GM12865 (cell line): ENCODE measurements at places on chromosomes 12 and 14.

GRCh38 chr12:99302874-99303273 is 344.7 kb upstream of the GARIN6 start:
- no peak for DNase-seq

- no peak for DNase-seq
These were observed 118.9 kb downstream of the SLC25A47 start for GRCh38 chr14:100442036-100442435.

GRCh38 chr12:48671231-48671856 is 10.7 kb downstream of the KANSL2 start:
- no peak for DNase-seq

DNA sequence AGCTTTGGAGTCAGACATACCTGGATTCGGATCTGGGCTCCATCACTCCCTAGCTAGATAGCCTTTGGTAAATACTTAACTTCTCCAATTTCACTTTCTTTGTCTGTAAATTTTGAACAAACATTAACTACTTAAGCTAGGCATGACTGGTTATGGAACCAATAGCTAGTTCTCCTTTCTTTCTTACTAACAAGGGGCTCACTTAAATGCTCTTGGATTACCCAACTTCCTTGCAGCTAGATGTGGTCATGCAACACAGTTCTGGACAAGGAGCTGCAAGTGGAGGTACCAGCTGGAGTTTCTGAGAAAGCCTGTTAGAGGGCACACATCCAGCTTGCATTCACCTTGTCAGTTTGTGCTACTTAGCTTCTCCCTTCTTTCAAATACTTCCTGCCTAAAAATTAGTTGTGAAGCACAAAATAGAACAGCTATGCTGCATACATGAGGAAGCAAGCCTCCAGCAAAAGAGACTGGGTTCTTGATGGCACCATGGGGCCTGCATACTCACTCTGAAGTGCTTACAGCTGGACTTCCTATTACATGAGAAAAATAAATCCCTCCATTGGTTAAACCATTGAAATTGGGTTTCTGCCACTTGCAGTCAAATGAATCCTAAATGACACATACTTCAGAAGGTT is 210.1 kb upstream of the EEA1 start:
- peak; percentile 65 for DNase-seq

DNA sequence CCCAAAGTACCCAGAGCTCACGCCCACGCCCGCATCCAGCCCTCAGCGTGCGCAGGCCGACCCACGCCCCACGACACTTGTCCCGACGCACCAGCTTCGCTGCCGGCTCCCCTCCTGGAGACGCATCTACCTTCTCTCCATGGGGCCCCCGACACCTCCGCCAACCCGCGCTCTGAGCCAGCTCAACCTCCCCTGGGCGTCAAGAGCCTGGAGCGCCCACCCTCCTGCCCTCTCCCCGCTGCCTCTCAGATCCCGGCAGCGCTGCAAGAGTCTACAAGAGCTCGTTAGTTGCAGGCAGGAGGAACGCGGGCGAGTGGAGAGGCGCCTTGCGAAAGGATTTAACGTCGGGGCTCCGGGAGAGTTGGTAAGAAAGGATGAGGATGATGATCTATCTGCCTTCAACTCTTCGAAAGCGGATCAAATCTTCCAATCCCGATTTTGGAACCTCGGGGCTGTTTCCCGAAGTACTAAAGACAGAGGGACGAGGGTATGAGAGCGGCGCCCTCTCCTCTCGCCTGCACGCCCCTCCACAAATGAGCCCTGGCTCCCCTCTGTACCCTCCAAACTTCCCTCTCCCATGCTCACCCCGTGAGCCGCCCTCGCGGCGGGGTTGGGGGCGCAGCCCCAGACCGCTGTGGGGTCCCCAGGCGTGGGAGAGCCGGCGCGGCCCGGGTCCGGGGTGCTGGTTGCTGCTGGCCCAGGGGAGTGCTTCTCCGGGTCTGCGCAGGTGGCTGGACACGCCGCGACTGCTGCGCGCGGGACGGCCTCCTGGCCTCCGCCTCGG is 979 bp downstream of the LTBP2 start:
- DNase-seq = no peak
